ENCODE measurements at places on chromosomes 11 and 22. TPM values are rescaled to one million over a fixed set of nuclear protein-coding genes. Genes with fewer than 3 reads are reported as not detected.
A peak's percentile ranks its signal among the peaks of the same experiment; 100 is the strongest.

- no peak for DNase-seq
These were observed 340.4 kb downstream of the ETS1 start for GRCh38 chr11:128246810-128247594.

DNA sequence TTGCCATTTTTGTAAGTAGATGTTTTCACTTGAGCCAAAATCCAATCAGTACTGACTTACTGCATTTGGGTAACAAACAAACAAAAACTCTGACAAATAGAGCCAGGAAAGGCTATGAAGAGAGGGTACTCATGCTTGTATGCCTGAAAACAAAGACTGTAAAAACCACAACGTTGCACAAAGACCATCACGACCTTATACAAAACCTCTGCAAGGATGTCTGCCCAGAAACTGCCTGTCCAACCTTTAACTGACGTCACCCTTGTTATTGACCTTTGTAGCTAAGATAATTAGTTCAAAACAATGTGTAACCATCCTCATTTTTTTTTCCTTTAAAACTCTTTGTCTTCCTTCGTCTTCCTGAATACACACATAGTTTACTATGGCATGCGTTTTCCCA lies 804 bp upstream of the CREBZF start:
- DNase-seq: no peak

- DNase-seq: no peak
These were observed 129.3 kb downstream of the FBXO7 start for GRCh38 chr22:32603651-32604540.

DNA sequence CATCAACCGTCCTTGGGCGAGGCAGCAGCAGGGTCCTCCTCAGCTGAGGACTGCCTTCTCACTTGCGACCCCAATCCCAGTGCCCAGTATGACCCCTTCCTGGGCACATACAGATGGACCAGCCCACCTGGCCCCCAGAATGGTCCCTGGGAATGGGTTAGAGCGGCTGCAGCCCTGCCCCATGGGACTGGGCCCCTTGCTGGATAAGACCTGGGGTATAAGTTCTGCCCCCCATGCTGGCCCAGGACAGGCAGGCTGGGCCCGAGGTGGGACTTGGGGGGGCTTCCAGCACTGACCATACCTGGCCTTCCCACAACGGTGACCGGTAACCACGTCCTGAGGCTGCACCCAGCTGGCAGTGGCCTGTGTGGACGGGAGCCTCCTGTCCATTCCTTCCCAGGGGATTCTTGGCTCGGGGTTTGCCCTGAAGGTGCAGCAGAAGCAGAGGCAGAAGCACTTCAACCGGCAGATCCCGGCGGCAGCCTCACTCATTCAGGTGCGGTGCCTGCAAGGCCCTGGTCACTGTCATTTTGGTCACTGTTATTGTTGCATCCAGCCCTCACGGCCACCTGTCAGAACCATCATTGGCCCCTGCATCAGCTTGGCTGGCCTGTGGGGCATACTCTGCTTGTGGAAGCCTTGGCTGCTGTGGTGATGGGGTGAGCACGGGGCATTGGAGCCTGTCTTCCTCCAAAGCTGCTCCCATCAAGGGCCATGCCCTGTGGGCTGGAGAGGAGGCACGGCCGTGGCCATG lies 114.8 kb downstream of the KCNQ1OT1 start:
- no peak for DNase-seq

GRCh38 chr11:2410616-2411015 lies 10.1 kb downstream of the TSSC4 start:
- no peak for DNase-seq

GRCh38 chr11:2466869-2467694 lies 22.3 kb downstream of the KCNQ1 start:
- no peak for DNase-seq

- DNase-seq: no peak
These were observed 4.8 kb downstream of the SLC35C1 start for GRCh38 chr11:45809456-45810395.

The TRIM48 gene
- not detected for total RNA-seq

The SLC22A6 gene
- total RNA-seq: not detected

DNA sequence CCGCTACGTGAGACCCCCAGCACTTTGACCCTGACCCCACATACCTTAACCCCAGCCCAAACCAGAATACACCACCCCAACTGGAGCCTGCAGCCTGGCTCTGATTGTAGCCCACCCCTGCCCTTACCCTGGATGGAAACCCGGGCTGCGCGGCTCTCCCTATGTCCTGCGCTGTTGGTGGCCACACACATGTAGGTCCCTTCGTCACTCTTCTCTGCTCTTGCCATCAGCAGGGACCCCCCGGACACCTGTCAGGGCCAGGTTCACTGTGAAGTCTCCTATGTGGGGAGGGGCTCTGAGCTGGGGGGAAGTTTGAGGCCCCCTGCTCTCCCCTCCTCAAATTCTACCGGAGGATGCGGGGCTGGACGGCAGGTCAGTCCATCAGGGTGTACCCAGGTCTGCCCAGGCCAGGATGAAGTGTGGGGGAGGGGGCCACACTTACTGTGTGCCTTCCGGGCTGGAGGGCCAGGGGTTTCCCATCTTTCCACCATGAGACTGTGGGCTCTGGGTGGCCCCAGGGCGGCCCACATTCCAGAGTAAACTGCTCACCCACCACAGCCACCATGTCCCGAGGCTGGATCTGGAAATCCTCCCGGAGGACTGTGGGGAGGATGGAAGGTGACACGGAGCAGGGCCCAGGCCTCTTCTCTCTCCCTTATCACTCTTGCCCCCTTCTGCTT lies 1.5 kb downstream of the ROBO4 start:
- peak; percentile 3 for DNase-seq

DNA sequence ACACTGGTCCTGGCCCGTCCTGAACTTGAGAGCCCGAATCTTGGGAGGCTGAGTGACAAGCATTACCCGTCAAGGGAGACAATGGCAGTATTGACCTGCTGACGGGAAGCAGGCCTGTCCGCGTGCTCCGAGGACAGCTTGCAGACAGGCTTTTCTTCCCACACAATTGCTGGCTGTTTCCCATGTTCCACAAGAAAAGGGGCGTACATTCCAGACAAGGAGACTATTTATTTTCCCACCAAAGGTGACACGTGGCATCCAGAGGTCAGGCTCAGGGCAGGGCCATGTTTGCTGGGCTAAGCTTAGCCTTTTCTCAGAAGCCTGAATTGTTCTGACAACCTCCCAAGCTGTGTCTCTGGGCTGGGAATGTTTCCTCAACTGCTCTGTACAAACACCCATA lies 86.9 kb upstream of the SPON1 start:
- DNase-seq: no peak

DNA sequence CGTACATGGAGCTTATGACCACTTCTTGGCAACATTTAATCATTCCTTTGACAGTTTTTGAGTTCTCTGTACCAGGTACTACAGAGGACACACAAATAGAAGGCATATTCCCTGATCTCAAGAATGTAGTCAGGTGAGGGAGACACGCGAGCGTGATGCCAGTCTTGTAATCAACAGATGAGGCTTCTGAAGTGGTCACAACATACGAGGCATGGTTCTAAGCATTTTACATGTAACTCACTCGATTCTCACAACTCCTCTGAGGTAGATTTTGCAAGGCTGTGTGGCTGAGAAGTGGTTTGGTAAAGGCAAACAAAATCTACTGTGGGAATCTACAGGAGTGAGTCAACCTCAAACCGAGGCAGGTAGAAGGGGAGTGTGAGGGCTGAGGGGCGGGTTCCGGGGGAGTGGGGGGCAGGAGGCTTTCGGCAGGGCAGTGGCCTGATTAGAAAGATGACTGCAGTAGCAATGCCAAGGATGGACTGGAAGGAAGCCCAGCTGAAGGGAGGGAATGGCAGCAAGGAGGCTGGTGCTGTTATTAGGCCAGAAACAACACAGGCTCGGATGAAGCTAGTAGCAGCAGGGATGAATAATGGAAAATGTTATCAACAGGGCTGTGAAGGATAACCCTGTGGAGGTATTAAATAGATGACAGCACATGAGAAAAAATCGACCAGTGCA lies 63.8 kb downstream of the ST14 start:
- DNase-seq: no peak

GRCh38 chr11:9972989-9973388 lies 309.1 kb downstream of the SWAP70 start:
- no peak for DNase-seq

- no peak for DNase-seq
These were observed 400.3 kb downstream of the MIAT start for GRCh38 chr22:27057717-27058116.

- DNase-seq: no peak
These were observed 154.5 kb downstream of the OR4C45 start for GRCh38 chr11:50187220-50187619.

All from tibial nerve (tissue), 4 donors.